ENCODE measurements at places on chromosomes 5 and 9. TPM values are rescaled to one million over a fixed set of nuclear protein-coding genes. Genes with fewer than 3 reads are reported as not detected.
A peak's percentile ranks its signal among the peaks of the same experiment; 100 is the strongest.

Gene SLC6A7
- not detected for total RNA-seq

GRCh38 chr9:129073404-129073803 is 7.5 kb upstream of the DOLPP1 start:
- DNase-seq, result no peak

DNA sequence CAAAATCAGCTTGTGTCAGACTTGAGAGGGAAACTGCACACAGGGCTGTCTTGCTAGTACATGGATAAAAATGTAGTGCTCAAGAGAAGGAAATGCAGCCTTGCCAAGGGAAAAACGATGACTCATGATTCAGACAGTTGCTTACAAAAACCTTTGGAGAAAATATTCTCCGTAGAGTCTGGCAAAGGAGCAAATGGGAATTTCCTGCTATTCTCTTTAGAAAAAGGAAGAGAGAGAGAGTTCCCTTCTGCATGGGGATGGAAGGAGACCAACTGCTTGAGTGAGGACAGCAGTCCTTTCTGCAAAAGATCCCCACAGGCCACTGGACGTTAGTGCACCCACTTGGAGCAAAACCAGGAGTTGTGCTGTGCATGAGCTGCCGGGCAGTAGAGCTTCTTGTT is 7.6 kb downstream of the IFNB1 start:
- peak; percentile 32 for DNase-seq

Gene GPX3
- total RNA-seq, result 26.2 TPM

Gene ITGA2
- 5.5 TPM for total RNA-seq

DNA sequence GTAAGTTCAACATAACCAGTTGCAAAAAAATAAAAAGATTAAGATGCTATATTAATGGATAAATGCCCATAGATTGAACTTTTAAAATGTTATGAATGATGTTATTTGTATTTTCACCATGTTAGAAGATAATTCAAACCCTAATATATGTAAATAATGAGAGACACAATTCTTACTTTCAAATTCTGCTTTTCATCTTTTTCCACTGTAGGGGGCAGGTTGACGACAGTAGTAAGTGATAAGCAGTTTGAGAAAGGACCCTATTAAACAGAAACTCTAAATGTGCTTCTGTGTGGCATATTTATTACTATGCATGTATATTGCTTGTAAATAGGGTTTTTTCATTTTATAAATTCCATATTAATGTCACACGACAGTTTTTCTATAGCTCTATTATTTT is 591.1 kb downstream of the SEMA5A start:
- no peak for DNase-seq

DNA sequence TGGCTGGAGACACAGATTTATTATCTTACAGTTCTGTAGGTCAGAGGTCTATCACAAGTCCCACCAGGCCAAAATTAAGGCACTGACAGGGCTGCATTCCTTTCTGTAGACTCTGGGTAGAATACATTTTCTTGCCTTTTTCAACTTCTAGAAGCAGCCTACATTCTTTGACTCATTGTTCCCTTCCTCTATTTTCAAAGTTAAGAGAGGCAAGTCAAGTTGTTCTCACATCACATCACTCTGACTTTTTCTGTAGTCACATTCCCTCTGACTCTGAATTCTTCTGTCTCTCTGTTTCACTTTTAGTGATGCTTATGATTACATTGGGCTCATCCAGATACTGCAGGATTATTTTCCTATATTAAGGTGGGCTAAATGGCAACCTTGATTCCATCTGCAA is 119.0 kb downstream of the MELK start:
- no peak for DNase-seq

Gene GDNF
- 4.7 TPM for total RNA-seq

Gene STKLD1
- total RNA-seq, result 1.6 TPM

GRCh38 chr9:134980516-134980915 is 62.8 kb upstream of the FCN1 start:
- DNase-seq, result no peak

DNA sequence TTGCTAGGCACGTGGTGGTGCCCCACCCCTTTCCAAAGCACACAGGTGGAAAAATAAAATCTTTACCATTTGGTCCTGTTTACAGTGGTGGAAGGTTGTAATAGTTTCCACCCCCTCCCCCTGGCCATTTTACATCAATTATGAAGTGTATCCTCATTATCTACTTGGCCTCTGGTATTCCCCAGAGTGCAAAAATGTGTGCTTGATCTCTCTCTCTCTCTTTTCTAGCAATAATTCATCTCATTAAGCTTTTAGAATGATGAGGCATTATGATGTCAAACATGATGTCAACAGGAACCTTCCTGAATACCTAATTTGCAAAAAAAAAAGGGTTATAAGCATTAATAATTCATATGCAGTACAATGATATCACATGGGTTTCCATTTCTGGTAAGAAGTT is 3.1 kb downstream of the PDE8B start:
- no peak for DNase-seq

DNA sequence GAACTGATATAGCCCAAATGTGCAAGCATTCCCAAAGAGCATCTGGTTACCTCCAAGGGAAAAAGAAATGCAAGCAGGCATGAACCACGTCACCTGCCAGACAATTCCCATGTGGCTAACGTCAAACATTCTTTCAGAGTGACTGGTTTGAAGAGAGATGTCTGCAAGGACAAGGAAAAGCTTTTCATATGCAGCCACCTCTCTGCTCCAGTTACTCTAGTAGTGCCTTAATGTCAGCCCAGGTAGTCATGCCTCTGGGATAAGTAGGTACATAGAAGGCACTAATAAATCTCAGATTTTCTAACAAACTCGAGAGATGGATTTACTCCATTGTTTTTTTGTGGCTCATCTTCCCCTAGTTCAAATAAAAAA is 96.8 kb upstream of the IFNK start:
- no peak for DNase-seq

DNA sequence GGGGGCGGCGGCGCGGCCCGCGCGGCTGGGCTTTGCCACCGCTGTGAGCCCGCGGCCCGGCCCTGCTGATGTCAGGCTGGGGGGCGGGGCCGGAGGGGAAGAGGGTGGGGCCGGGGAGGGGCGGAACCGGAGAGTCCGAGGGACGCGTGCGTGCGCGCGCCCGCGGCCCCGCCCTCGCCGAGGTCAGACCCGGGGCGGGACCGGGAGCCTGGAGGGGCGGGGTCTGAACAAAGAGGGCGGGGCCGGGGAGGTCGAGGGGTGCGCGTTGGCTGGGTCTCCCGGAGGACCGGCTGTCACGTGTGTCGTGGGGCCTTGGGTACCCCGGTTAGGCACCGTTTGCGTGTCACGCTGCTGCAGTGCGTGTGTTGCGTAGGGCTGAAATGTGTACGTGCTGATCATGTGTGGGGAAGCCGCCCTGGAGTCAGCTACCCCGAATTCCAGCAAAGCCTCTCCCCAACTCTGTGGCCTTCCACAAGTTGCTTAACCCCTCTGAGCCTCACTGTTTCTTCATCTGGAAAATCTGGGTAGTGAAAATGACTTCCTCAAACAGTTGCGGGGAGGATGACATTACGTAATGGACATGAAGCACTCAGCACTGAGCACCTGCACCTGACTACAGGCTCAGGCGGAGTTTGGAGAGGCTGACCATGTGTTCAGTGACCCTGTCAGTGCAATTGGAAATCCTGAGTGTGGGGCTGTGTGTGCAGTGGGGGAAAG is at the start of gene RALGDS:
Gene RALGDS (minus strand): TSS at position 43 of the 717 bp plus-strand sequence. CDS start 86 bp downstream, outside the sequence.
- peak; percentile 87 for DNase-seq

Gene FBN2
- total RNA-seq, result 56.7 TPM

Gene MCTP1
- 3.6 TPM for total RNA-seq

Gene ABCA1
- total RNA-seq, result 4.6 TPM

GRCh38 chr5:164742025-164742424 is 1236.6 kb downstream of the MAT2B start:
- DNase-seq, result no peak

GRCh38 chr5:30392897-30393296 is 800.6 kb upstream of the CDH6 start:
- no peak for DNase-seq

- no peak for DNase-seq
These were observed 110.5 kb downstream of the JMY start for GRCh38 chr5:79346420-79346824.

DNA sequence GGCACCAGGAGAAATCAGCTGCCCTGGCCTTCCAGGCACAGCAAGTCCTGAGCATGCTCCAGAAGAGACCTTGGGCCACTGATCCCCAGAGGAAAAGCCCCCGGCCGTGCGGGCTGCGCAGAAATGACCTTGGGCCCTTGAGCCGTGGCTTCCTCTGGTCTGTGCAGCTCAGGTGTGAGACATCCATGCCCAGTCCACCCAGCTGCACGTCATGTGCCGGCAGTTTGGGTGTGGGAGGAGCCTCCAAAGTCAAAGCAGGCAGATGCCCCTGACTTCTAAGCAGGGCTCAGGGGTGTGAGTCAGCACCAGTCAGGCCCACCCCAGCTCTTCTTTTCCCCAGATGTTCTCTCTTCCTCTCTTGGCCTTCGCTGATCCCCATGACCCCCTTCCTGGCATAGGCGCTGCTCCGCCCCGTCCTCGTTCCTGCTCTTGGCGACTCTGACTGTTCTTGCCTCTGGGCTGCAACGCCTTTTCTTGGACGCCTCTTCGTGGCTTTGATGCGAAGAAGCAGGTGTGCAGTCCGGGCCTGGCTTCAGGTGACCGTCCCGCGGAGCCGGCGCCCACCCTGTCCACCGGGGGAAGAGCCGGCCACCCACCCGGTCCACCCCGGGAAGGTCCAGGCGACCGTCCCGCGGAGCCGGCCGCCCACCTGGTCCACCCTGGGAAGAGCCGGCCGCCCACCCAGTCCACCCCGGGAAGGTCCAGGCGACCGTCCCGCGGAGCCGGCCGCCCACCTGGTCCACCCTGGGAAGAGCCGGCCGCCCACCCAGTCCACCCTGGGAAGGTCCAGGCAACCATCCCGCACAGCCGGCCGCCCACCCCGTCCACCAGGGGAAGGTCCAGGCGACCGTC is 5.9 kb upstream of the QSOX2 start:
- no peak for DNase-seq

GRCh38 chr5:134449167-134449566 is 37.5 kb upstream of the CDKN2AIPNL start:
- DNase-seq, result no peak

Gene PLPP7
- total RNA-seq, result 4.9 TPM

DNA sequence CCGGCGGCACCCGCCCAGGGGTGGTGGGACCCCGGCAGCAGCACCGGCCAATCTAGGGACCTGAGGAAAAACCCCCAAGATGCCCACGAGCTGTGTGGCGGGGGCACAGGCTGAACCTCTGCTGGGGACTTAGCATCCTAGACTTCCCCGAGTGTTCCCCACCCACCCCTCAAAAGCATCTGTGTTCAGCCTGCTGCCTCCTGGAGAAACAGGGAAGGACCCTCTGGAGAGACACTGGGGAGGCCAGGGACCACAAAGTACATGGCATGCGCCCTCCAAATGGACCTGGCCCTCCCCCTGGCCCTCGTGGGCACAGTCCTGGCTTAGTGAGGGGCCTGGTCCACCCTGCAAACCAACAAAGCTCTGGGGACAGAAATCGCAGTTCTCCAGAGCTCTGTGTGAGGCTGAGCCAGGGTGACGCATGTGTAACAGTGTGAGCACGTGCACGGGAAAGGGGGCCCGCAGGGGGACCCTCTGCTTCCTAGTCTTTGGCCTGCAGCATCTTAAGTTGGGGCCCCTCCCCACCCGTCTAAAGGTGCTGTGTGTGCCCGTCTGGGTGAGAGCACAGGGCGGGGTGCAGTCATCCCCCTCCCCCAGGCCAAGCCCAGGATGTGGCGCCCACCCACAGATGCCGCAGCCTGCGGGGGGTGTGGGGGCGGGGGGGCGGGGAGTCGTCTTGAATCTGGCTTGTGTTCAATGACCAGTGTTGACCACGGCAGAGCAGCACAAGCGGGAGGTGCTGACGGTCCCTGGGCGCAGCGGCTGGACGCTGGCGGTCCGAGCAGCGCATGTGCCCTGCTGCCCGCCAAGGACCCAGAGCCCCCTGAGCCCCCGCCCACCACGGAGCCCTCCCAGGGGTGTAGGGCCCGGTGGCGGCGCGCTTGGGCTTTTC is 672 bp upstream of the KCNT1 start:
- DNase-seq, result no peak

DNA sequence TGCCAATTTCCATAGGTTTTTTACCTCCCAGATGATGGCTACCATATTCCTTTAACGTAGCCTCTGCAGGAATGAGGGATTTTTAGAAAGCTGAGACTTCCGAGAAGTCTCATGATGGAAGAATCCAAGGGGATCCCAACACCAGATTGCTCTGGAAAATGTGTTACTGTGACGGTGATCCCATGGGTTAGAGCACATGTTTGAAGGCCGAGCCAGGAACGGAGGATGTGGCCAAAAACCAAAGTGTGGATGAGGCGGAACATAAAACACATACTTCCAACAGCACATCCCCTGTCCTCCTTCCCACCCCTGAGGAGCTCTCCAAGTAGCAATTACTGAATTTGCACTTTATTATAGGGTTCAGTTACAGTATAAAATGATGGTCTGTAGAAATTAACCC is 82.6 kb downstream of the GPR21 start:
- DNase-seq, result no peak

DNA sequence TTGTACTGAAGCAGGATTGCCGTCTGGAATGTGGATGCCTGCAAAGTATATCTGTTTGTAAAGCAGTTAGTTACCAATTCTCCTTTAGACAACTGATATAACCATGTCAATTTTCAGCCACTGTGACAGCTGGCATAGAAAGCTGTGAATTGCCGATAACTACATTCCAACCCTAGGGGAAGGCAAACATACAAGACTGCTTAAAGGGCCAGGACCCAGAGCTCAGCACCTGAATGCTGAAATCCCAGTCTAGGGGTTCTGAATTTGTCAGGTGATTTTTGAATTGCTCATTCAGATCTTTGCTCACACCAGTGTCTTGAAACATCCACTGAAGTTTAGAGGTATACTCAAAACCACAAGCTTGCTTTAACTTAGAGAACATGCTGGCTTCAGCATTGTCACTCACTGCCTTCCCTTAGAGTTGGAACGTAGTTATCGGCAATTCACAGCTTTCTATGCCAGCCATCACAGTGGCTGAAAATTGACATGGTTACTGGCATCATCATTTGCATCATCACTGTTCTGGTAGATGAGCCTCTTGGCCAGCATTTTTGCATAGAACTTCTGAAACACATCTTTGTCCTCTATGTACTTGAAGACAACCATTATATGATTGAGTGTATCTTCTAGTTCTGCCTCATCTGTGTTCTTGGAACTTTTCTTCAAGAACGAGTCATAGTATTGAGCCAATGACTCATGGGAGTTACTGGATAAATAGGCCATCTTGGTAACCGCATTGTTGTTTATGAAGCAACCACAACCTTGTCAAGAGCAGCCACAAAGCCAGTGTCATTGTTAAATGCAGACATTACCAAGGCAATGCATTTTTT is 82.1 kb downstream of the CCDC192 start:
- DNase-seq, result no peak

Gene C8G
- total RNA-seq, result 0.85 TPM

DNA sequence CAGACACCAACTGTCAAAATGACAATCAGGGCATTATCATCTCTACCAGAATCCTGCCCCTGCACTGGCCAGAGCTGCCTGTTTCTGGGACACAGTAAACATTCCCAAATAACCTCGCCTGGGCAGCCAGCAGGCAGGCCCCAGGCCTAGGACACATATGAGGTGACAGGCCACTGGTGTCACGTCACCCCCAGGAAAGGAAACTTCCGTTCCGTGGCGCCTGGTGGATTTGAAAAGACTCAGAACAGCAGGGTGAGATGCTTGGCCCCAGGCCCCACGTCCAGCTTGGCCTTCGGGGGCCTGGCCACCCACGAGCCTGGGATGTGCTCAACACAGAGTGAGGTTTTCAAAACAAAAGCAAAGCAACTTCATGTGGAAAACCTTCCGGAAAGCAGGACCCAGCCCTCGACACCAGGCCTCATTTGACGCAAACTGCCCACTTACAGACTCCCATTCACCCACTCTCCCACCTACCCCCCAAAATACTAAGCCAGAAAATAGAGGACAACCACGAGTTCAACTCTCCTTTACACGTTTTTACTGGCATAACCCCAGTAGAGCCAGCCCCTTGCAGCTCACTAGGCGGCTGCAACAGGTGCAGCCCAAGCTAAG is 1.2 kb downstream of the SEMA4D start:
- no peak for DNase-seq

Gene RAB3C
- total RNA-seq, result 13.3 TPM

All from WTC11 (cell line).